Ovary (tissue), 10 donors: ENCODE measurements at places on chromosomes 7 and 10. TPM values are rescaled to one million over a fixed set of nuclear protein-coding genes. Genes with fewer than 3 reads are reported as not detected.

DNA sequence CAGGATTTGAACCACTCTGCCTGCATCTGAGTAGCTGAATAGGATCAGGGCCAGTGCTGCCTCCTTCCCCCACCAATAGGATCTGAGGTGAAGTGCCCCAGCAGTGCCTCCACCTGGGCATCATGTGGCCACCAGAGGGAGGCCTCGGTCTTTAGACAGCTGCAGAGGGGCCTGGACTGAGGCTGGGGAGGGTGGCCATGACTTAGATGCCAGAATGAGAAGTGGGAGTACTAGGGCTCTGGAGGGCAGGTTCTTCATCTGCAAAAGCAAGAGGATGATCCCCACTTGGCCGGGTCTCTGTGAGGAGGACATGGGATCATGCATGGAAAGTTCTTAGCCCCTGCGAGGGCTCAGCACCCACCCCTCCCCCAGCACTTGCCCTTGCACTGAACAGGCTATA, 56.9 kb downstream of the NEUROG3 start:
- DNase-seq: no peak
- H3K36me3 ChIP-seq: no peaks in the 10 kb centered on the region
- H3K4me3 ChIP-seq: no peak overlapping the region
- no peaks in the 10 kb centered on the region for H3K27me3 ChIP-seq

DNA sequence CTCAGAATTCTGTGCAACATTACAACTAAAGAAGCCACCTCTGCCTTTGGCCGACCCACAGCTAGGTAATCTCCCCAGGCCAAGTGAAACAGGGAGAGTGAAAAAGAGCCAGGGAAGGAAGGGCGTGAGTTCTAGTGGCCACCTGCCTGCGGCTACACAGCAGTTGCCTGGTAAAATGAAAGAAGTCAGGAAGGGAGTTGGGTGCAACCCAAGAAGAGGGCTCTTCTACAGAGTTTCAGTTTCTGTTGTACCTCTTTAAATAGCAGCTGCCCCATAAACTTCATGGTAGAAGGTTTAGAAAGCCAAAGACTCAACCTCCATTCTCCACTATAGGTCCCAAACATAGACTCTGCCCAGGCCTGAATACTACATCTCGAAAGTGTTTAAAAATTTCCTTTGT, 76.2 kb upstream of the TMEM168 start:
- H3K27me3 ChIP-seq: no peaks in the 10 kb centered on the region
- H3K27ac ChIP-seq: no peak overlapping the region
- no peaks in the 10 kb centered on the region for H3K4me1 ChIP-seq
- no peak for DNase-seq
- H3K36me3 ChIP-seq: no peaks in the 10 kb centered on the region

The TDRD1 gene
- 0.84 TPM for total RNA-seq

DNA sequence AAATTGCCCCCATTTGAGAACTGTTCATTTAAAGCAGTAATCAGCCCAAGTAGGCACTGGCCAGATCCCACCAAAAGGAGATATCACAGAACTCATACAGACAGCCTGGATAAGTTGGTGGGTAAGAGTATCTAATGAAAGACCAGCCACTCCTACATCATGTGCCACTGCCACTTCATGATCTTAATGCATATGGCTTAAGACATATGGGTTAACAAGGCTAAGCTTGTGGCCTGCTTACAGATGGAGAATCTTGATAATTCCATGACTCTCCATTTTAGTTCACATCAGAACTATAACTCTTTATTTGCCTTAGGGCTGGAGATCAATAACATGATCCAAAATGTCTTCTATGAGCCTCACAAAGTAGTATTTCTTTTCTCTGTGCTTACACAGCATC, 6.8 kb upstream of the IFIT1B start:
- H3K36me3 ChIP-seq: no peaks in the 10 kb centered on the region
- H3K4me3 ChIP-seq: no peak overlapping the region
- no peaks in the 10 kb centered on the region for H3K27me3 ChIP-seq
- no peak for DNase-seq
- H3K27ac ChIP-seq: no peak overlapping the region

- no peaks in the 10 kb centered on the region for H3K4me1 ChIP-seq
- H3K27ac ChIP-seq: no peak overlapping the region
- no peaks in the 10 kb centered on the region for H3K36me3 ChIP-seq
- no peaks in the 10 kb centered on the region for H3K27me3 ChIP-seq
Measured at GRCh38 chr10:116056445-116057293, 216.3 kb downstream of the GFRA1 start.

The AGAP4 gene
- total RNA-seq: 12.7 TPM

The AMPH gene
- 0.83 TPM for total RNA-seq

DNA sequence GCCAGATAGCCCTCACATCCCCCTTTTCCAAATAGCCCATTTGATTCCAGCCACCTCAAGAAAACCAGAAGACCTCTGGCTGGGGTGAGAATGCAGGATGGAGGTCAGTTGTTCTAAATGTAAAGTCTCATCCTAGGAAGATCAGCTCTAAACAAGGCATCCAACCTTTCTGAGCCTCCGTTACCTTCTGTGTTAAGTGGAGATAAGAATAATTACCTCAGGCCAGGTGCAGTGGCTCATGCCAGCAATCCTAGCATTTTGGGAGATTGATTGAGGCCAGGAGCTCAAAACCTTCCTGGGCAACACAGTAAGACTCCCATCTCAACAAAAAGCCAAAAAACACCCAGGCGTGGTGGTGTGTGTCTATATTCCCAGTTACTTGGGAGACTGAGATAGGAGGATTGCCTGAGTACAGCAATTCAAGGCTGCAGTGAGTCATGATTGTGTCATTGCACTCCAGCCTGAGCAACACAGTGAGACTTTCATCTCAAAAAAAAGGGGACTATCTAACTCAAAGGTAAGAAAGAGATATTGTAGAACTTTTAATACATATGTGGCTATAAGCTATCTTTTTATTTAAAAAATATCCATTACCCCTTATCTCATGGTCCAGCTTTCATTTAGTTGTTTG, 43.5 kb downstream of the PRTFDC1 start:
- no peak overlapping the region for H3K27ac ChIP-seq
- peaks cover 3% of the 10 kb centered on the region for H3K4me1 ChIP-seq
- DNase-seq: no peak
- no peak overlapping the region for H3K4me3 ChIP-seq
- H3K36me3 ChIP-seq: no peaks in the 10 kb centered on the region

DNA sequence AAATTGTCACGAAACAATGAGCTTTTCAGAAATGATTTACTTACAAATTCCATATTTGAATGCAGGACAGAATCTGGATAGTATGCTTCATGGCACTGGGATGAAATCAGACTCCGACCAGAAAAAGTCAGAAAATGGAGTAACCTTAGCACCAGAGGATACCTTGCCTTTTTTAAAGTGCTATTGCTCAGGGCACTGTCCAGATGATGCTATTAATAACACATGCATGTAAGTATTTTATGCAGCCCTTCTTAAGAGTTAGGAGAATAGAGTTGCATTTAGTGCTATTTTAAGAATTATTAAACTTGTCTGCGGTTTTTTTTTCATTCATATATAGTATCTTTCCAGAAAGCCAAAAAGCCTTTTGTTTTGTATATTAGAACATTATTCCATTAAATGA, 67.4 kb downstream of the MMRN2 start:
- no peak overlapping the region for H3K4me3 ChIP-seq
- H3K4me1 ChIP-seq: no peaks in the 10 kb centered on the region
- no peak for DNase-seq

DNA sequence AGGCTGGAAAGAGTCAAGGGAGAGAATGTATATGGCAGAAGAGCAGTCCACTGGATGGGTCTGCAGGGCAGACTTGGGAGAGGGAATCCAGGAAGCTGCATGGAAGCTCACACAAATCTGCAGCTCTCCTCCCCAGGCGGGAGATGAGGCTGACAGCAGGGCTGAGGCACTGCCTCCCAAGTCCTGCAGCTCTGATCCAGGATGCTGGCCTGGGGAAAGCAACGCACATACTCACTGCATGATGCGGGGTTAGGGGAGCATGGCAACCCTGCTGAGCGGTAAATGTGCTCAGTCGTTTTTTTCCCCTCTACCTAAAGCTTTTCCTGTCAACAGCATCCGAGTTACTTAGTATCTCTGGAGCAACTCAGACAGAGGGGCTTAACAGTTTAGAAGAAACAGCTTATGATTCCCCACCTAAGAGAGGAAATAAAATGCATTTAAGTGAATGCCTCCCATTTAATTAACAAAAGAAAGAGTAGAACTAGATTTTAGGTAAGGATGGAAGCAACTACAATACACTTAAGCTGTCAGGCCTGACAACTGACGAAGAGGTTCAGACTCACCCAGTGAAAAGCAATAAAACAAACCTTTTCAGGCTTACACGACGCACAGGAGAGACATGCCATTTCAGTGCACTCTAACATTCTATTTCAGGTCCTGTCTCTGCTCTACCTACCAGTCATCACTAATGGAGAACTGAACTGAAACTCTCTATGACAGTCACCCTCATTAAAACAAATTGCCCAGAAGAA, 37.0 kb downstream of the CHCHD3 start:
- DNase-seq: no peak
- H3K4me3 ChIP-seq: no peak overlapping the region
- H3K36me3 ChIP-seq: no peaks in the 10 kb centered on the region

- no peaks in the 10 kb centered on the region for H3K36me3 ChIP-seq
- H3K4me1 ChIP-seq: no peaks in the 10 kb centered on the region
- H3K27ac ChIP-seq: no peak overlapping the region
- DNase-seq: no peak
- H3K27me3 ChIP-seq: no peaks in the 10 kb centered on the region
Measured at GRCh38 chr7:10789170-10789569, 184.5 kb upstream of the PHF14 start.

The MLXIPL gene
- total RNA-seq: 0.71 TPM

DNA sequence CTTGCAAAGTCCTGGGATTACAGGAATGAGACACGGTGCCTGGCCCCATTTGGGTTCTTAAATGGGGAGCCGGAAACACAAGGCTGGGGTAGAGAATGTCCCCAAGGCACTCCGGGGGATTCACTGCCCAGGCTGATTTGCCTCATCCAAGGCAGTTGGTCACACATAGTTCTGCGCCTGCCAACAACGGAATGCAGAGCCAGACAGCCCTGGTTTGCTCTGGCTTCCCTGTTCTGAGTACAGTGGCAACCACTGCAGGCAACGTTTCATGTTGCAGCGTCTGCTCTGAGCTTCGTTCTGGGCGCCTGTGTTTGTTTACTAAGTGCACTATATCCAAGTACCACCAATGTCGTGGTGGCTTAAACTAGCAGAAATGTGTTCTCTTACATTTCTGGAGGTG, 61.7 kb upstream of the C1QL3 start:
- no peak for DNase-seq
- H3K4me1 ChIP-seq: no peaks in the 10 kb centered on the region
- H3K27me3 ChIP-seq: no peaks in the 10 kb centered on the region

The ICA1 gene
- total RNA-seq: 5.9 TPM

DNA sequence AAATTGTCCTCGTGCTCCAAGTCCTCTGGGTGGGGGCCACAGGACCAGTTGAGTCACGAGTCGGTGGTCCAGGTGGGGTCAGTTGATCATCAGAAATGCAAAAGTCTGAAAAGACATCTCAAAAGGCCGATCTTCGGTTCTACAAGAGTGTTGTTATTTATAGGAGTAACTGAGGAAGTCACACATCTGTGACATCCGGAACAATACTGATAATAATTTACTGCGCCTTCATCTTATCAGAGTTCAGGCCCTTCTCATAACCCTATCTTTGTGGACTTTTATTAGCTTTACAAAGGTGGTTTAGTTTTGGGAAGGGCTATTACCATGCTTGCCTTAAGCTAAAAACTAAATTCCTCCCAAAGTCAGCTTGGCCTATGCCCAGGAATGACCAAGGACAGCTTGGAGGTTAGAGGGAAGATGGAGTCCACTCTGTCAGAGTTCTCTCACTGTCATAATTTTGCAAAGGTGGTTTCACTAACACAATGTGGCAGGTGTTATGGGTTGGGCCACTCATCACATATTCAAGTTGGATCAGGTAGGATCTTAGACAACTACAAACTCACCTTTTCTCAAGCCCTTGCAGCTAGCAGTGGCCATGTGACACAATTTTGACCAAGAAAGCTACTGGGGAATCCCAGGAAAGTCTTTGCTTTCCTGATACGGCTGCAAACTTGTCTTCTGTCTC, 54.7 kb upstream of the CHST3 start:
- no peaks in the 10 kb centered on the region for H3K27me3 ChIP-seq
- no peak overlapping the region for H3K4me3 ChIP-seq
- H3K27ac ChIP-seq: no peak overlapping the region
- H3K36me3 ChIP-seq: no peaks in the 10 kb centered on the region

The GIMAP2 gene
- 9.9 TPM for total RNA-seq

The CDNF gene
- 4.4 TPM for total RNA-seq

DNA sequence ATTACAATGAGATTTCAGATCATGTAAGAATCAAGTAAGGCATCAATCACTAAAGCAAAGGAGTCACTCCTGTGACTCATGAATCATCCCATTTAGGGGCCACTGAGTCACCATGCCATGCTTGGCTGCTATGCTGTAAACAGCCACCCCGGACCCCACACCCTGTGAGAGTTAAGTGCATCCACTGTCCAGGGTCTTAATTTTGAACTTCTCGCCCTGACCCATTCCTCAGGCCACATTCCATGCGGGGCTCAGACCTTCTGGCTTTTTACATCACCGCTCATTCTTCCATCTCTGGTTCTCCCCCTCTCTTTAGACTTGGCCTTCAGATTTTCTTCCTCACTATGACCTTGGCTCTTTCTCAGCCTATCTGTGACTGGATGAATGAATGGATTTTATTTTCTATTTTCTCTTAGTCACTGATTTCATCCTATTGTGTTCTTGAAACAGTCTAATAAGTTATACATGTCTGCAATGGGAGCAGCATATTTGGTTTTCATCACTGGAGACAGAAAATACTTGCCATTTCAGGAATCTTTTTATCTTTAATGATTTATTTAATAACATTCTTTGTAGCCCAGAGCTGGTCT, 239.6 kb downstream of the SKIDA1 start:
- H3K4me1 ChIP-seq: no peaks in the 10 kb centered on the region
- H3K4me3 ChIP-seq: no peak overlapping the region
- no peak for DNase-seq
- no peaks in the 10 kb centered on the region for H3K36me3 ChIP-seq

- no peak overlapping the region for H3K27ac ChIP-seq
- no peak overlapping the region for H3K4me3 ChIP-seq
- H3K4me1 ChIP-seq: no peaks in the 10 kb centered on the region
- no peaks in the 10 kb centered on the region for H3K27me3 ChIP-seq
- no peak for DNase-seq
- H3K36me3 ChIP-seq: no peaks in the 10 kb centered on the region
Measured at GRCh38 chr7:46432708-46433107, 511.6 kb upstream of the IGFBP3 start.

The OR2A12 gene
- total RNA-seq: not detected

The CYP2C9 gene
- total RNA-seq: 0.77 TPM

GRCh38 chr10:128044186-128044585, 82.0 kb downstream of the MKI67 start:
- no peaks in the 10 kb centered on the region for H3K36me3 ChIP-seq
- no peaks in the 10 kb centered on the region for H3K27me3 ChIP-seq
- H3K27ac ChIP-seq: no peak overlapping the region
- peaks cover 4% of the 10 kb centered on the region for H3K4me1 ChIP-seq
- H3K4me3 ChIP-seq: no peak overlapping the region

- DNase-seq: no peak
- H3K4me3 ChIP-seq: no peak overlapping the region
- H3K4me1 ChIP-seq: no peaks in the 10 kb centered on the region
- H3K27ac ChIP-seq: no peak overlapping the region
- no peaks in the 10 kb centered on the region for H3K36me3 ChIP-seq
Measured at GRCh38 chr10:110547139-110547761, 20.2 kb upstream of the SMC3 start.

- H3K27ac ChIP-seq: no peak overlapping the region
- no peaks in the 10 kb centered on the region for H3K36me3 ChIP-seq
- H3K4me1 ChIP-seq: peaks cover 6% of the 10 kb centered on the region
- no peak overlapping the region for H3K4me3 ChIP-seq
- DNase-seq: no peak
Measured at GRCh38 chr10:27625452-27626211, 120.0 kb downstream of the MKX start.

- no peak overlapping the region for H3K27ac ChIP-seq
- DNase-seq: no peak
- no peaks in the 10 kb centered on the region for H3K27me3 ChIP-seq
- H3K4me3 ChIP-seq: no peak overlapping the region
- no peaks in the 10 kb centered on the region for H3K36me3 ChIP-seq
Measured at GRCh38 chr7:48959676-48960075, 35.3 kb downstream of the CDC14C start.
